ENCODE measurements at places on chromosomes 7 and 10. TPM values are rescaled to one million over a fixed set of nuclear protein-coding genes. Genes with fewer than 3 reads are reported as not detected.

DNA sequence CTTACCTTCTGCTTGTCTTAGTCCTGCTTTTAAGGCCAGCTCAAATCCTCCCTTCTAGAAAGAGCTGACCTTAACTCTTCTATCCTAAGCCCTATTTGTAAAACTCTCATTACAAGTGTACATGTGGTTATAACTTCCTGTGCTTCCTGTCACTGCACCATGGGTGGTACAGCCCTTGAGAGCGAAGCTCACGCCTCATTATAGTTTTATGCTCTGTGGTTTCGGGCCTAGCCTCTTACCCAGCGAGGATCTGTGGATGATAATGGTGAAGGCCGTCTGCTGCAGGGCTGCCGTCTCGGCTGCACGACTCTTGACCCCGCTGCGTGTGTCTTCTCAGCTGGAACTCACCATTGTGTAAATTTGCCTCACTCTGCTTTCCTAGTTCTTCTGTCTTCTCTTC lies 74.6 kb downstream of the CUL1 start:
- DNase-seq: no peak

- DNase-seq: peak; percentile 33
Observed at GRCh38 chr7:74372511-74373111, 81.1 kb upstream of the GTF2IRD1 start.

Gene WIPF3
- total RNA-seq: 3.7 TPM

- peak; percentile 64 for DNase-seq
Observed at GRCh38 chr10:79241990-79242619, 105.2 kb upstream of the PPIF start.

DNA sequence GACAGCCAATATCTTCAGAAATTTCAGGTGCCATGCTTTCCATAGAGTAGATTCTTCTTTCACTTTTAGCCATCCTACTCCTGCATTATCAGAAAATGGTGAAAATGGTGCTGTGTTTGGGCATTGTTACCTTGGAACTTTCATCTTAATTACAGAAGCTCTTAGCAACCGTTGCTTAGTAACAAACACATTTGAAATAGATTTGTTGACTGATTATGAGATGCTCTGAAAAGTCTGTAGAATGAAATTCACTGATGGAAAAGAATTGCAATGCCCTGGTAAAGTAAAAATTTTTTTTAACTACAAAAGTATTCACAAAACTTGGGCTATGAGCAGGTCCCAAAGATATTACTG lies 249.3 kb upstream of the NEBL start:
- no peak for DNase-seq

Gene GSTO2
- 1.9 TPM for total RNA-seq

Gene OR2A1
- not detected for total RNA-seq

- DNase-seq: peak; percentile 33
Observed at GRCh38 chr10:75395932-75396630, 5.5 kb downstream of the ZNF503 start.

GRCh38 chr10:74856940-74857339 lies 30.5 kb downstream of the KAT6B start:
- no peak for DNase-seq

GRCh38 chr7:84548366-84549365 lies 354.1 kb upstream of the SEMA3A start:
- no peak for DNase-seq

Gene CHST3
- 4.3 TPM for total RNA-seq

Gene UNC5B
- total RNA-seq: 51.3 TPM

Gene AGR3
- 216 TPM for total RNA-seq

Gene NYAP1
- not detected for total RNA-seq

DNA sequence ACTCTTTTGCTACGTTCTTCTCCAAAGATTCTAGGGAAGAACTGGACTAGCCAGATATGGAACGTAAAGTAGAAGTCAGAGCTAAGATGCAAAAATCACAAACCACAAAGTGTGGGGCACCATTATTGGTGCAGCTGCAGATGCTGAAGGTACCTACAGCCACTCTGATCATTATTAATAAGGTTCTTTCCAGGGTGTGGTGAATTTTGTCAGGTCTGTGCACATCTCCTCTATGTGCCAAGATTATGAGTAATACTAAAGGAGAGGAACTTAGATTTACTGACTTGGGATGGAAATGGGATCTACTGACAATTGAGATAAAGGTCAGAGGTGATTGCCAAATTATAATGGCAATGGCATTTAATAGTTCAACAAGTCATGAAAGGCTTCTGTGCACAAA lies 148.2 kb downstream of the RAPGEF5 start:
- no peak for DNase-seq

GRCh38 chr7:66505009-66505408 lies 123.7 kb upstream of the KCTD7 start:
- DNase-seq: no peak

DNA sequence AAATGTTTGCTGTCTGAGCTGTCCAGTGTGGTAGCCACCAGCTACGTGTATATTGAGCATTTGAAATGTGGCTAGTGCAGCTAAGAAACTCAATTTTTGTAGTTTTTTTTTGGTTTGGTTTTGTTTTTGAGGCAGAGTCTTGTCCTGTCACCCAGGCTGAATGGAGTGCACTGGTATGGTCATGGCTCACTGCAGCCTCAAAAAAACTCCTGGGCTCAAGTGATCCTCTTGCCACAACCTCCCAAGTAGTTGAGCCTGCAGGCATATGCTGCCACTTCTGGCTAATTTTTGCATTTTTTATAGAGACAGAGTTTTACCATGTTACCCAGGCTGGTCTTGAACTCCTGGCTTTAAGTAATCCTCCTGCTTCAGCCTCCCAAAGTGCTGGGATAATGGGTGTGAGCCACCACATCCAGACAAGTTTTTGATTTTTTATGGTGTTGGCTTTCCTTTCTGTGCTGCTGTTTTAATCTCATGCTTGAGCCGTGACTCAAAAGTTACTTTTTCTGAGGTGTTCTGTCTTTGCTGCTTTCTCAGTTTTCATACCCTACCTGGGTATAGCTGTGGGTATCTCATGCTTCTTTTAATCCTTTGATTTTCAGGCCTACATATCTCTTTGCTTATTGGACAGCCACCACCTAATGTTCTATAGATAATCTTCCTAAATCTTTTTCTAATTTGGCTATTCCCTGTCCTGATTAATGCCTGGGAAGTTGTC lies 16.0 kb downstream of the WAC start:
- DNase-seq: no peak

DNA sequence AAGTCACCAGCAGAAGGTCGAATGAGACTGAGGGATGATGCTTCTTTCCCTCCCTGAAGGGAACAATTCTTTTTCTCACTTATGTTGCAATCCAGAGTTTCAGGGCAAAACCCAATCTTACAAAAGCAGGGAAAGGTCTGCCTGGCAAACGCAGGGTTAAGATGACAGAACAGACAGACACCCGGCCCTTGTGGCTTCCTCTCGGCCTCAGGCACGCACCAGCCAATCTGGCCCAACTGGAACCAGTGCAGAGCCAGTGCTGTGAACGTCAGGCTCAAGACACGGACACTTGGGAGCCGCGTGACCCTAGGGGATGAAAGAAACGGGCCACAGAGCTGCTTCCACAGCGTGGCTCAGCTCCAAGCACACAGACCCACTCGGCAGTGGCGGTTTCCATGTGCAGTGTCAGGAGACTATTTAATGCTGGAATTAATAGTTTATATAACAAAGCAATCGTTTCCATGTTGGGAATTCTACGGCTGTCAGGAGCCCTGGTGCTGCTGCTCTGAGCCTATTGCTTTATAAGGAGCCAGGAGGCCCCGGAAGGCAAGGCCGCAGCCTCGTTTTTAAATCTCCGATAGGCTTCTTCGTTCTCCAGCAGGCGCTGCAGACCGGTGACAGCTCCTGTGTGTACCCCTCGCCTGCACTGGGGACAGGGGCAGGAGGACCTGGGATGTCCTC lies 198.4 kb downstream of the DIP2C start:
- DNase-seq: peak; percentile 28
